A549 treated with Hydrocortisone at 1 μM for 4 hours (cell line): ENCODE measurements at places on chromosomes 11 and 22. TPM values are rescaled to one million over a fixed set of nuclear protein-coding genes. Genes with fewer than 3 reads are reported as not detected.

UPK3A gene
- total RNA-seq, result not detected in 5 replicates

LRRC75B gene
- 5.2 to 8.9 TPM (median 8.1 TPM) in 5 replicates for total RNA-seq

GPHA2 gene
- total RNA-seq, result not detected in 5 replicates

CHEK2 gene
- total RNA-seq, result 8.9 to 11.7 TPM (median 11.0 TPM) in 5 replicates

SYT9 gene
- 0.07 to 0.22 TPM (median 0.17 TPM) in 5 replicates for total RNA-seq

PLEKHB1 gene
- total RNA-seq, result 0.44 to 1.3 TPM (median 1.2 TPM) in 5 replicates

DLG2 gene
- 0.14 to 0.23 TPM (median 0.20 TPM) in 5 replicates for total RNA-seq

ANKK1 gene
- 0.03 to 0.11 TPM (median 0.05 TPM) in 3 of 5 replicates, not detected in the others for total RNA-seq

POLA2 gene
- total RNA-seq, result 12.1 to 15.0 TPM (median 13.8 TPM) in 5 replicates

LARGE1 gene
- total RNA-seq, result 3.5 to 5.0 TPM (median 4.3 TPM) in 5 replicates

C22orf15 gene
- not detected in 5 replicates for total RNA-seq

BTG4 gene
- total RNA-seq, result 0.10 to 0.23 TPM (median 0.16 TPM) in 4 of 5 replicates, not detected in the other

ZNF215 gene
- 0.78 to 1.0 TPM (median 0.85 TPM) in 5 replicates for total RNA-seq

KCNK7 gene
- total RNA-seq, result 0.08 to 0.93 TPM (median 0.78 TPM) in 5 replicates

FAM111B gene
- total RNA-seq, result 5.9 to 8.9 TPM (median 6.8 TPM) in 5 replicates

LYVE1 gene
- 0.54 to 1.2 TPM (median 1.1 TPM) in 5 replicates for total RNA-seq

SLC16A8 gene
- not detected in 5 replicates for total RNA-seq

C11orf87 gene
- total RNA-seq, result 0.01 to 0.05 TPM (median 0.01 TPM) in 3 of 5 replicates, not detected in the others

VSIG2 gene
- total RNA-seq, result not detected in 5 replicates

HOATZ gene
- total RNA-seq, result not detected in 5 replicates

SYNGR1 gene
- total RNA-seq, result 11.0 to 12.8 TPM (median 11.5 TPM) in 5 replicates

PAX6 gene
- total RNA-seq, result 0.55 to 1.6 TPM (median 0.68 TPM) in 5 replicates

SLC22A6 gene
- not detected in 5 replicates for total RNA-seq

KREMEN1 gene
- total RNA-seq, result 2.6 to 5.3 TPM (median 4.4 TPM) in 5 replicates

OR52N1 gene
- not detected in 5 replicates for total RNA-seq

STK33 gene
- total RNA-seq, result 2.7 to 5.0 TPM (median 3.8 TPM) in 5 replicates

FAM83F gene
- total RNA-seq, result not detected in 5 replicates

DGCR6 gene
- 1.1 to 2.1 TPM (median 1.5 TPM) in 5 replicates for total RNA-seq

XKR3 gene
- not detected in 5 replicates for total RNA-seq

ASRGL1 gene
- total RNA-seq, result 9.2 to 13.4 TPM (median 12.2 TPM) in 5 replicates

COPB1 gene
- 99.8 to 141 TPM (median 112 TPM) in 5 replicates for total RNA-seq

ARL2 gene
- 142 to 189 TPM (median 180 TPM) in 5 replicates for total RNA-seq

TMPRSS4 gene
- not detected in 5 replicates for total RNA-seq

OR56A4 gene
- total RNA-seq, result not detected in 5 replicates

ADM gene
- 88.8 to 150 TPM (median 109 TPM) in 5 replicates for total RNA-seq

HSPB2 gene
- total RNA-seq, result not detected in 5 replicates

ARHGAP8 gene
- 1.1 to 3.0 TPM (median 2.1 TPM) in 5 replicates for total RNA-seq

CNGA4 gene
- 0.05 to 0.10 TPM (median 0.07 TPM) in 4 of 5 replicates, not detected in the other for total RNA-seq

MS4A12 gene
- not detected in 5 replicates for total RNA-seq

OR52N4 gene
- not detected in 5 replicates for total RNA-seq

YAP1 gene
- 54.6 to 74.2 TPM (median 71.3 TPM) in 5 replicates for total RNA-seq

MMP27 gene
- total RNA-seq, result not detected in 5 replicates

KRTAP5-11 gene
- not detected in 5 replicates for total RNA-seq

PRR5L gene
- 9.8 to 15.6 TPM (median 13.6 TPM) in 5 replicates for total RNA-seq

TYR gene
- total RNA-seq, result not detected in 5 replicates

SMIM35 gene
- not detected in 5 replicates for total RNA-seq

POLD3 gene
- total RNA-seq, result 13.7 to 19.1 TPM (median 16.9 TPM) in 5 replicates

ENDOD1 gene
- 13.1 to 19.3 TPM (median 15.2 TPM) in 5 replicates for total RNA-seq

TIMP3 gene
- 1.0 to 1.6 TPM (median 1.3 TPM) in 5 replicates for total RNA-seq

HTR3A gene
- not detected in 5 replicates for total RNA-seq

MMP3 gene
- total RNA-seq, result 0.12 TPM in 1 of 5 replicates, not detected in the others

STIM1 gene
- total RNA-seq, result 23.7 to 28.1 TPM (median 26.1 TPM) in 5 replicates
